ENCODE measurements at places on chromosomes 11 and 22.

DNA sequence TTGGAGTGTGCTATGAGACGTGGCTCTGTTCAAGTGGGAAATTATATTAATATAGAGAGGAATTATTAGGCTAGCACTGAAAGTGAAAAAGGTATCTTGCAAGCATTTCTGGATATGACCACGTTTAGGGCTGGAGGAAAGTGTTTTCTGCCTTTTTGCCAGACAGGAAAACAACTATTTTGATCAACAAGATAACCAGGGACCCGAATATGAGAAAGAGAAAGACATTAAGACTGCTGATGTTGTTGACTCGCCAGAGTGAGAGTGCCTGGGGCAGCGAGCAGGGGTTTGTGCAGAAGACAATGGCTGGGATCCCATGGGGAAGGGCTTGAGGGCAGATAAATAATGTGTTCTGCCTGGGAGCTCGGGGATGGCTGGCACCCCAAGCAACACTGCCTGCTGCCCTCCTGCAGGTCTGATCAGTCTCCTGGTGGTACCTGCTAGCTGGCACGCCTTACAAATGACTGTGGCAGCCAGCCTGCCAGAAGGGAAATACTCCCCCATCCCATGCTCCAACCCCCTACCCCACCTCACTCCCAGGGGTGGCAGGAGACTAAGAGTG is 23.1 kb upstream of the CHST1 start:
- no peak for DNase-seq

DNA sequence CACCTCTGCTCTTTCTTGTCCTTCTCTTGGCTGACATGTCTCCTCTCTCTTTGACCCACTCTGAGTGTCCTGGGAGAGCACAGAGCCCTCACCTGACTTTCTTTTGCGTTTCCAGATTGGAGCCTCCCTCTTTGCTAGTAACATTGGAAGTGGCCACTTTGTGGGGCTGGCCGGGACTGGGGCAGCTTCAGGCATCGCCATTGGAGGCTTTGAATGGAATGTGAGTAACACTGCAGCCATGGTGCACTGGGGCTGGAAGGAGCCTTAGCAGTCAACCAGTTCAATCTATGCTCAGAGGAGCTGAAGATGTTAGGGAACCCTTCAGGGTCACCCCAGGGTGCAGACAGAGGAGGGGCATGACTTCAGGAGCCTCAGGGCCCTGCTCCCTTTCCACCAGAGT is 23.8 kb downstream of the SLC5A1 start:
- DNase-seq: no peak

DNA sequence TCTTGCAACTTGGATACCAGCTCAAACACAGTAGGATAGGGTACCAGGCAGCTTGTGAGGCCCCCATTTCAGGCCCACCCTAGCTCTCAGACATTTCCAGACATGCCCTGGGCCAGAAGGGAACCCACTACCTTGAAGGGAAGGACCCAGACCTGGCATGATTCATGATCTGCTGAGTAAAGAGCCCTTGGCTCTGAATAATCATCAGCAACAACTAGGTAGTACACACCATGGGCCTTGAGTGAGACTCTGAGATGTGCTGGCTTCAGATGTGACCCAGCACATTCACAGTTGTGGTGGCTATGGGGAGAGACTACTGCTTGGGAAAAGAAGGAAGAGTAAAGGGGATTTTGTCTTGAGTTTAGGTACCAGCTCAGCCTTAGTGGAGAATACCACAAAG is 23.6 kb downstream of the JRKL start:
- no peak for DNase-seq

- DNase-seq: no peak
Observed at GRCh38 chr11:45648931-45649330, 16.5 kb downstream of the CHST1 start.

GRCh38 chr22:46131151-46131587 is 19.2 kb upstream of the PPARA start:
- DNase-seq: no peak

DNA sequence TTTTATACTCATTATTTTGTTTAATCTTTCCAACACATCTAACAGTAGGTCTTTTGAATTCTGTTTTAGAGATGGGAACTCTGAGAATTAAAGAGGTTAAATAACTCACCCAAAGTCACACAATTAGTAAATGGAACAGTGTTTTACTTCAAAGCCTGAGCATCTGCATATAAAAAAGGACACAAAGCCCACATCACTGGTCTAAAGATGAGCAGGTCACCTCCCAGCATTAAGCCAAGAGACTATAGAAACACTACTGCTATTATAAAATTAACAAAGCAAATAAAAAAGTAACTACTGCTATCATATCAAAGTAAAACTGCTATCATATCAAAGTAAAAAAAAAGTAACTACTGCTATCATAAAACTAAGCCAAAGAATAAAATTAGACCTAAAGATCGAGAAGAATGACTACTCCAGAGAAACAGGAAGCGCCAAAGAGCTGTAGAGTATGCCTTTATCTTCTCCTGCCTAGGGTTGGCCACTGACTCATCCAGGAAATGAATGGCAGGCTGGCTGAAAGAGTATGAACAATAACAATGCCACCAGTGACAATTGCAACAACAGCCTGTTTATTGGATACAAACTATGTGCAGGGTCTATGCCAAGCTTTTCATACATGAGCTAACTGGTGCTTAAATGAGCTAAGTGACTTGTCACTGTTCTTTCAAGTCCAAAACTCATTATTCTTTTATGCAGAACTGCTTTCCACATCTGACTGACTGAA is 1153.0 kb upstream of the TENM4 start:
- no peak for DNase-seq

DNA sequence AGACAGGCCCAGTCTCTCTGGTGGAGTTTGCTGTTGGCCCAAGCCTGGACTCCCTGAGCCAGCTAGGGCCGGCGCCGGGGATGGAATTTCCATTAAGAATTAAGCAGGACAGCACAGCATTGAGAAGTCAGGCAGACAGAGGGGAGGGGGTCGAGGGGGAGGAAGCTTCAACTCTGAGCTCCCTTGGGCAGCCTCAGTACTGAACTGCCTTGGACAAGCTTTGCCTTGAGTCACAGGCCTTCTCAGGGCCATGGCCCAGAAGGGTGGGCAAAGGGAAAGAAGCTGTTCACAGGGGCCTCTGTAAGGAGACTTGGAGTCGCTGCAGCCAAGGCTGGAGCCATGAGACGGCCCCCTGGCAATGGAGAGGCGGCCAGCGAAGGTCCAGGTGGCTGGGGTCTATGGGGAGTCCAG is 2.6 kb upstream of the INSC start:
- DNase-seq: no peak

GRCh38 chr22:46229701-46230100 is 20.4 kb downstream of the CDPF1 start:
- DNase-seq: no peak

- DNase-seq: no peak
Observed at GRCh38 chr11:13338427-13339069, 61.0 kb downstream of the BMAL1 start.

DNA sequence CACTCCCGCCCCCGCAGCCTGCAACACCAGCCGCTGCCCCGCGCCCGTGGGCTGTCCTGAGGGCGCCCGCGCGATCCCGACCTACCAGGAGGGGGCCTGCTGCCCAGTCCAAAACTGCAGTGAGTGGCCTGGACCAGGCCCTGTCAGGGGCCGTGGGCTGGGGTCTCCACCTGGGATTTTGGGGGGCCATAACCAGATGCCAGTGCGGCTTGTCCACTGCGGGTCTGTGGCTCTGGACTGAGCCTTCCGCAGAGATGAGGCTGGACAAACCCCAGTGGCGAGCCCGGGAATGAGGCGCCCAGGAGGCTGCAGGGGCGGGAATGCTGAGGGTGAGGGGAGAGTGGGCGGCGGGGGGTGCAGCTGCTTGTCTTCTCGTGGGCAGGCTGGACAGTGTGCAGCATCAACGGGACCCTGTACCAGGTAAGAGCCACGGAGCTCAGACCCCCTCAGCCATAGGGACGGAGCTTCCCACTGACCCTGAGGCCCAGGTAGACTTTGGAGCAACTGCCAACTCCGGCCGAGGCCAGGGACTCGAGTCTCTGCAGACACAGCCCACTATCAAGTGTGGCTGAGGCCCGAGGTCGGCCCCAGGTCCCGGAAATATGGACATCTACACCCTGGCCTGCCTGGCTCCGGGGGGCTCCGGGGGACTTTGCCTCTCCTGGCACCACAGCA is 24.8 kb upstream of the MUC5B start:
- no peak for DNase-seq

DNA sequence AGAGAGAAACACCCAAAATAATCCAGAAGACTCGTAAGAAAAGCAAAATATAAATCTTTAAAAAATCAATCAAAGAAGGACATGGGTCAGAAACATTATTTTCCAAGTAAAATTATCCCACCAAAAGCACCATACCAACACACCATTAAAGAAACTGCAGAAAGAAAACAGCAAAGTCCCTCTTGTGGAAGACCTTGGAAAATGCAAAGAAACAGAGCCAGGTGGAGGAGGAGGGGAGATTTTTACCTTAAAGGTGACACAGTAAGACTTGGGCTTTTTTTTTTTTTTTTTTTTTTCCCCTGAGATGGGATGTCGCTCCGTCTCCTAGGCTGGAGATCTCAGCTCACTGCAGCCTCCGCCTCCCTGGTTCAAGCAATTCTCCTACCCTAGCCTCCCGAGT is 123.8 kb downstream of the LARGE1 start:
- DNase-seq: no peak

- DNase-seq: no peak
Observed at GRCh38 chr11:45610627-45611026, 54.8 kb downstream of the CHST1 start.

- no peak for DNase-seq
Observed at GRCh38 chr11:35063488-35063931, 75.5 kb upstream of the CD44 start.

DNA sequence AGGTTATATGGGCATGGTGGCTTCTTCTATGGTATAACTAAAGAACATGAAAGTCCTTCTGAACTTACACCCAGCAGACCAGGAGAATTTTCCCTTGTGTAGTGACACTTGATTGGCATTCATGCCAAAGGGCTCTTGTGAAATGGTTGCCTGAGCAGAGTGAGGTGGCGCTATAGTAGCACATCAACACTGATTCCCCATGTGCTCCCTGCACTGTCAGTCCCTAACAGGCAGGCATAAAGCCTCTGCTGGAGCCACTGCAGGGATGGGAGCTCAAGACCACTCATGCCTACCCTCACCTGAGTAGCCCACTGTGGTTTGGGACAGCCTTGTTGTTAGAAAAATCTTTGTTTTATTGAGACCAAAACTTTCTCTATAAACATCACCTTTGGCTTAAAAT is 92.6 kb upstream of the LIN7C start:
- DNase-seq: no peak

DNA sequence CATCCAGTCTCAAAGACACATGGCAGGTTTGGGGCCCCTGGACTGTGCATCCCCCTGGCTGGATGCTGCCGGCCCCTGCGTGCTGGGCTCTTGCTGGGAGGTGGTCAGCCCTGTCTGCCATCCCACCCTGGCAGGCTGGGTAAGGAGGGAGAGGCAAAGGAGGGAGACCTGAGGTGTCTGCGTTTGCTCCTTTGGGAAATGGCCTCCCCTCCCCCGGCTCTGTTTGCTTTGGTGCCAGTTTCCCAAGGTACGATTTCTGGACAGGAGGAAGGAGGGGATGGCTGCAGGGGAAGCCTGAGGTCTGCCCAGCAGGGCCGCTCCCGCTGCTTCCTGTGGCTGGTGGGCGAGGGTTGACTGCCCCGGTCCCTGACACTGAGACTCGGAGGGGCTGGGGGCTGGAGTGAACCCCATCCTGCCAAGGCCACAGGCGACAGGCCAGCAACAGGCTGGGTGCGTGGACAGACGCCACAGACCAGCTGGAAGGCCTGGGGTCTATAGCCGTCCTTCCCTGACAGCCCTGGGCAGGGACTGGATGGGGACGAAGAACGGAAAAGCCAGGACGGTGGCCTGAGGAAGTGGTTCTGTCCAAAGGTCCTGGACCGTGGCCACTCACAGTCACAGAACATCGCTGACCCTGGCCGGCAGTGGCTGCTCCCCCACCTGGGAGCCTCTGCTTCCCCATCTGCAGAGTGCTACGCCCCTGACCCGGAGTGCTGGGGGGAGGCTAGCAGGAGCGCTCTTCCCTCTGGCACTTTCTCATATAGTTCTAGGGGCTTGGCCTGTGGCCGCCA is 38.0 kb downstream of the OSBPL5 start:
- no peak for DNase-seq

GRCh38 chr22:28899199-28899853 is 16.0 kb downstream of the ZNRF3 start:
- no peak for DNase-seq

GRCh38 chr11:13970986-13971385 is 8.5 kb downstream of the SPON1 start:
- DNase-seq: no peak

DNA sequence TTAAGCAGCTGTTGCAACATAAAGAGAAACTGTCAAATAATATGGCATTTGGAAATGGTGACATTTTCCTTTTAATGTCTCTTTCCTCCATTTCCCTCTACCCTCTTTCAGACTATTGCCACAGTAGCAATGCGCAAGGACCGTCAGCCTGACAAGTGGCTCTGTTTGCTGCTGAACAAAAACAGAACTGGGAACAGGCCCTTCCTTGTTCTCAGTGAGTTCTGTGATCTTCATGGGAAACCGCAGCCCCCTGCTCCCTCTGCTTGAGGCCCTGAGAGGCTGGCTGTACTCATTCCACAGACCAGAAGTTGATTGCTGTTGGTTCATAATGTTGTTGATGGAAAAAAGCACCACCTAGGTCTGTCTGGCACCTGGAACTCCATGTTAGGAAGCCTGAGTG is 559.7 kb downstream of the OPCML start:
- DNase-seq: no peak

GRCh38 chr11:60982184-60982583 is 10.7 kb downstream of the CD6 start:
- DNase-seq: no peak

GRCh38 chr22:49140911-49141665 is 686.6 kb downstream of the BRD1 start:
- no peak for DNase-seq

GRCh38 chr11:8276528-8276927 is 12.8 kb upstream of the LMO1 start:
- no peak for DNase-seq

DNA sequence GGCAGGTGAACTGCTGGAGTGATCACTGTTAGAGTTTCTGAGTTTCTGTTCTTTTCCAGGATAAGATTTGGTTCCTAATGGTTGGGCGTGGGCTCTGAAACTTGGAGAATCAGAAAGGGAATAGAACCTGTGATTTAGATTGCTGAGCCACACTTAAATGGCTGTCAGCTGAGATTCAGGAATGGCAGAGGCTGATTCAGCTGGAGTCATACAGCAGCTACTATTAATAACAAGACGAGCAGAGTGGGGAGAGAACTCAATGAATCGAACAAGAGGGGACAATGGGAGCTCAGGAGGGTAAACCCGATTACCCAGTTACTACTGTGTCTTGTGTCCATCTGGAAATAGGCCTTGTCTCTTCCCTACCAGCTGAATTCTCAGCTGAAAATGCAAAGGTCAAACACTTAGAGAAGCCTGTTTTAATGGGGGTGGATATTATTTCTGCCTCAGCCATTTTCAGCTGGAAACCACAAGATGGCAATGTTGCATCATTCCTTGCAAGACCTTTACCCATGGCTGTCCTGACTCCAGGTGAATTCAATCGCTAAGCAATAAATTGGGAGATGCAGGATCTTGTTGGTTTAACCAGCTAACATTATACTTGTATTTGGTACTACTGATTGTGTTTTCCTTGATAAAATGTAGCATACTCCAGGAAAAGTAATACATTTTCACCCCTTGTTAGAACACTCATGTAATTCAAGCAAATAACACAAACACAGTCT is 104.5 kb upstream of the RAG2 start:
- DNase-seq: peak; percentile 88

- DNase-seq: peak; percentile 69
Observed at GRCh38 chr11:119474682-119475596, 52.0 kb upstream of the THY1 start.

GRCh38 chr22:37626144-37626543 is 13.3 kb upstream of the SH3BP1 start:
- DNase-seq: no peak

- DNase-seq: no peak
Observed at GRCh38 chr11:120180551-120181232, 30.1 kb upstream of the OAF start.

Data from left kidney (tissue), 8 donors.